Activated gamma-delta T cell treated with Interleukin-2 at 50 U/mL for 16 hours (primary cell): ENCODE measurements at places on chromosomes 12 and 14.

GRCh38 chr14:60204104-60204842 lies 39.1 kb upstream of the DHRS7 start:
- DNase-seq, result no peak

GRCh38 chr14:98910061-98910460 lies 361.9 kb downstream of the BCL11B start:
- DNase-seq, result no peak

DNA sequence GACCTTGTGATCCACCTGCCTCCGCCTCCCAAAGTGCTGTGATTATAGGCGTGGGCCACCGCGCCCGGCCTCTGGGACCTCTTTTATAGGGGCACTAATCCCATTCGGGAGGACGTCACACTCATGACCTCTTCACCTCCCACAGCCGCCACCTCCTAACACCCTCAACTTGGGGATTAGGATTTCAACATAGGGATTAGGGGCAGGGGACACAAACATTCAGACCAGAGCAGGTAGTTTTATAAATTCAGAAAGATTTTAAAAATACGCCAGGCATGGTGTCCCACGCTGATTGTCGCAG lies 49.4 kb downstream of the TPCN1 start:
- no peak for DNase-seq

- no peak for DNase-seq
Observed at GRCh38 chr14:77498984-77499527, 440 bp upstream of the ISM2 start.

DNA sequence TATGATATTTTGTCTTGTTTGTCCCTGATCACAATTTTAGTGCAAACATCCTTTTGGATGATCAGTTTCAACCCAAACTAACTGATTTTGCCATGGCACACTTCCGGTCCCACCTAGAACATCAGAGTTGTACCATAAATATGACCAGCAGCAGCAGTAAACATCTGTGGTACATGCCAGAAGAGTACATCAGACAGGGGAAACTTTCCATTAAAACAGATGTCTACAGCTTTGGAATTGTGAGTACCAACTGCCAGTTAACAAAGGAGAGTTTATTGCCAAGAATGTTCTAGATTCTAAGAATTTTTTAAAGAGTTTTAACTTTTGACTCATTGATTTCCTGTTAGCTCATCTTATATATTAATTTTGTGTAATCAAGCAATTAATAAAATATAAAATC lies 55.4 kb downstream of the IRAK3 start:
- DNase-seq, result no peak

DNA sequence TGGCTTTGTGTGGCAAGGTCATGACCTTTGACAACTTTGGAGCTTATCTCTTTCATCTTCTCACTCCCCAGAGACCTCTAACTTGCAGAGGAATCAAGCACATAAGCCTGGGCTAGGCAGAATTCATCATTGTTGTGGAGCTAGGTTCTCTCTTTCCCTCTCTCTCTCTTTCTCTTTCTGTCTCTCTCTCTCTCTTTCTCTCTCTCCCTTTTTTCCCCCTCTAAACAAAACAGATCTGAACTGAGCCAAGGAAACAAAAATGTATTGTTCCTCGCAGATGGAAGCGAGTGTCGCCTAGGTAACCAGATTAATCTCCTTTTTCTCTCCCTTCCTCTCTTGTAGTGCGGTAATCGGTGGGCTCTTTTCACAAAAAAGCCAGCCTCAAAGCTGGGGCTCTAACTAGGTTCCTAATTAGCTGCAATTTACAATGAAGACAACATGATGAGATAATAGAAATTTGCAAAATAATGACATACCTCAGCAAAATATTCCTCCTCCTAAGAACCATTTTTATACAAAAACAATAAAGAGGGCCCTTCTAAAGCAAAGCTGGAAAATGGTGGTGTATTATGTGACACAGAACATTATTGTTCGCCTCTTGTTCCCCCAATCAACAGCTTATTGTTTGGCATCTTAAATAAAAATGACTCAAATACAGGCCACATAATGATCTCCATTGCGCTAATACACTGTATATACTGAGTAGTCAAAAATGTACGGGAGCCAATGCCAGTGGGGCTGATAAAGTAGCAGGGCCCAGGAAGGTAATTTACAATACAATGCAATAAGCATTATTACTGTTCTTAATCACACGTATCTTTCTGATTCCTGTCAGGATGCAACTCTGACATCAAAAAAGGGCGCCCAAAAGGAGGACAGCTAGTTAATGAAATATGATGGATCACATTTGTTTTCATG lies 65.7 kb upstream of the SOX5 start:
- no peak for DNase-seq

- DNase-seq, result no peak
Observed at GRCh38 chr14:75312341-75312740, 33.7 kb downstream of the FOS start.

GRCh38 chr12:108121320-108121719 lies 7.8 kb upstream of the WSCD2 start:
- DNase-seq, result no peak

GRCh38 chr12:65889144-65889880 lies 65.0 kb downstream of the HMGA2 start:
- no peak for DNase-seq

DNA sequence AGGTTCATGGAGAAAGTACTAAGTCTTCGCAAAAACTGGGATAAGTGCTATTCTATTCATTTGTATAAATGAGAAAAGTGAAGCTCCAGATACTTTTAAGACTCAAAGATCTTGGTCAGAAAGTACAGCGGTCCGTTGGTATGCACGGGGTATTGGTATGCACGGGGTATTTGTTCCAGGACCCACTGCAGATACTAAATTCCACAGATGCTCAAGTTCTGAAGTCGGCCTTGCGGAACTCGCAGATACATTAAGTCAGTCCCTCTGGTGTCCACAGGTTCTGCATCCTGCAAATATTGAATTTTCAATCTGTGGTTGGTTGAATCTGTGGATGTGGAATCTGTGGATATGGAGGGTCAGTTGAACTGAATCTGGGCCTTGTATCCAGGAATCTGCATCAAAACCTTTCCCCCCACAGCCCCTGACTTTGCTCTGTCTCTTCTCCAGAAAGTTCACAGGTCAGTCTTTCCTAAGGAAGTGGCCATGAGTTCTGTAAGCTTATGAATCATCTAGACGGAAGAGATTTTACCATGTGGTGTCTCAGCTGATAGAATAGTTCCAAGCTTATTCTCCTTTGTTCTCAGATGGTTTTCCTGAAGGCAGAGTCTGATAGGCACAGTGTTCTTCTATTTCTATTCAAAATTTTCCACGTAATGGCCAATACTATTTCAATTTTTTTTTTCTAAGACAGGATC lies 274.7 kb downstream of the NEDD1 start:
- DNase-seq, result no peak

GRCh38 chr12:57952766-57953165 lies 11.4 kb downstream of the ATP23 start:
- no peak for DNase-seq
